ENCODE measurements at places on chromosomes 1 and 21. TPM values are rescaled to one million over a fixed set of nuclear protein-coding genes. Genes with fewer than 3 reads are reported as not detected.

The C4BPB gene
- total RNA-seq = 1.9 TPM

The CLDN19 gene
- total RNA-seq = not detected

The GSTM1 gene
- total RNA-seq = not detected

The PADI4 gene
- total RNA-seq = not detected

The HIVEP3 gene
- 3.7 TPM for total RNA-seq

The PIGM gene
- total RNA-seq = 3.8 TPM

The CDA gene
- 29.1 TPM for total RNA-seq

The PADI1 gene
- total RNA-seq = 1.5 TPM

The BEST4 gene
- total RNA-seq = 0.42 TPM

The ERICH3 gene
- total RNA-seq = not detected

The PLEKHN1 gene
- 6.3 TPM for total RNA-seq

The EFCAB14 gene
- 27.5 TPM for total RNA-seq

The GPR161 gene
- 10.8 TPM for total RNA-seq

The LHX8 gene
- 0.91 TPM for total RNA-seq

The PGM1 gene
- 37.4 TPM for total RNA-seq

The TDRD5 gene
- not detected for total RNA-seq

The ANXA9 gene
- total RNA-seq = 0.92 TPM

The AK5 gene
- 7.9 TPM for total RNA-seq

The USH2A gene
- total RNA-seq = not detected

The REG4 gene
- not detected for total RNA-seq

The GJB3 gene
- 15.0 TPM for total RNA-seq

The ATF6 gene
- 14.9 TPM for total RNA-seq

The SLAMF9 gene
- total RNA-seq = 0.34 TPM

Measured in A549 treated with Mapracorat at 1 μM for 4 hours (cell line).